Suprapubic skin (tissue), 4 donors: ENCODE measurements at places on chromosomes 13 and 19.

GRCh38 chr19:46490774-46491173 lies 4.9 kb downstream of the PNMA8B start:
- peaks cover 46% of the 10 kb centered on the region for H3K27me3 ChIP-seq
- peaks cover 85% of the 10 kb centered on the region for H3K4me1 ChIP-seq
- H3K4me3 ChIP-seq, result no peak overlapping the region
- DNase-seq, result no peak

- H3K36me3 ChIP-seq, result no peaks in the 10 kb centered on the region
- no peak for DNase-seq
- peaks cover 6% of the 10 kb centered on the region for H3K4me1 ChIP-seq
Measured at GRCh38 chr13:46648166-46648607, 95.2 kb downstream of the LRCH1 start.

GRCh38 chr13:40338217-40338616 lies 328.2 kb downstream of the FOXO1 start:
- H3K27ac ChIP-seq, result no peak overlapping the region
- no peak for DNase-seq
- H3K4me3 ChIP-seq, result no peak overlapping the region

DNA sequence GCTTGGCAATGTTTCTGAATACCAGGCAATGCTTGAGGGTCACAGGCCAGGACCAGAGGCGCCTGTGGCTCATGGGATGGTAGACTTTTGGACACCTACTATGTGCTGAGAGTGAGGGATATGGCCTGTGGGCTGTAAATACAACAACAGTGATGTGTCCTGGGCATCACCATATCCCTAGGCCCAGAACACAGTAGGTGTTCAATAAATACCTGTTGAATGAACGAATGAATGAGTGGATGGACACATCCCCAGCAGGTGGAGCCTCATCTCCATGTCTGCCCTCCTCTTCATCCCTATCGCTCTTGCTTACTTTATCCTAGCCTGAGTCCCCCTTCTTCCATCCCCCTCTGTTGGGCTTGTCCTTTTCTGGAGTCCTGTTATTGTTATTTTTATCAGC lies 16.5 kb upstream of the NANOS2 start:
- H3K4me1 ChIP-seq, result peaks cover 8% of the 10 kb centered on the region
- no peaks in the 10 kb centered on the region for H3K36me3 ChIP-seq
- peaks cover 41% of the 10 kb centered on the region for H3K27me3 ChIP-seq
- no peak overlapping the region for H3K27ac ChIP-seq
- DNase-seq, result no peak

- H3K36me3 ChIP-seq, result peaks cover 3% of the 10 kb centered on the region
- no peak overlapping the region for H3K27ac ChIP-seq
- H3K4me1 ChIP-seq, result peaks cover 3% of the 10 kb centered on the region
- no peak overlapping the region for H3K4me3 ChIP-seq
Measured at GRCh38 chr13:43094901-43095300, 71.5 kb downstream of the DNAJC15 start.

GRCh38 chr19:41646589-41647204 lies 19.8 kb upstream of the CEACAM4 start:
- H3K4me1 ChIP-seq, result no peaks in the 10 kb centered on the region
- peaks cover 32% of the 10 kb centered on the region for H3K27me3 ChIP-seq
- no peak overlapping the region for H3K27ac ChIP-seq
- no peak for DNase-seq
- H3K36me3 ChIP-seq, result no peaks in the 10 kb centered on the region
- H3K4me3 ChIP-seq, result no peak overlapping the region
